ENCODE measurements at places on chromosomes 2 and 18. TPM values are rescaled to one million over a fixed set of nuclear protein-coding genes. Genes with fewer than 3 reads are reported as not detected.
A peak's percentile ranks its signal among the peaks of the same experiment; 100 is the strongest.

DNA sequence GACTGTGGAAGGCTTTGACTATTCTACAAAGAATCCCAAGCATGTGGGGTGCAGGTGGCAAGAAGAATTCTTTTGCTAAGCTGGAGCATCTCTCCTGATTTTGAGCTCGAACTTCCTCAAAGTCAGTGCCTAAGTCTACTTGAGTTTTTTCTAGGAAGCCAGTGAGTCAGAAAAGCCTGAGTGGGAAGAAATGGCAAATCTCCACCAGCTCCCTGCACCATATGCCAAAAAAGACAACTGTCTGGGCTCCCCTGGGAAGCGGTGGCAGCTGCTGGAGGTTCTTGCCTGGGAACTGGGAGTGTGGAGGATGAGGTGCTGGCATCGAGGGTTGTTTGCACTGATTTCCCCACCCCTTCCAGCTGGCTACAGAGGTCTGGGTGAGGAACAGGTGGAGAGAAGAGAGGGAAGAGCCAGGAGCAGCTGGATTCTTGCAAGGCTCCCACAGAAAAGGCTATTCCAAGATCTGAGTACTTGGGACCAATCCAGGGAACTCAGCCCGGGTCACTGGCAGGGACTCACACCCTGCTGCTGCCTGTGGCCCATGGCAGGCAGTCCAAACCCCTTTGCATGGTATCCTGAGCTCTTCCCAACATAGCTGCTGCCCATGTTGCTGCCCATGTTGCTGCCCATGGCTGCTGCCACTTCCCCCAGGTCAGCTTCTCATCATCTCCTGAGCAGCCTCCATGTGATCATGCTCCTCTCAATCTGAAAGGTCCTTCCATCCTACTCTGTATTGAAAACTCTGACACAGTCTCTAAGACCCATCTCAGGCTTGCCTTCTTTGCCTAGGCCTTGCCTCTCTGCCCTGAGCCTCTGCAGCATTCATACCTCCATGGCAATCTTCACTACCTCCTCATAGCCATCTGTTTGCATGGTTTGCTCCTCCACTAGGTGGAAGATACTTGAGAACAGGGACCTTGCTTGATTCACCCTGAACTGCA lies 128.3 kb upstream of the SPATS2L start:
- H3K4me1 ChIP-seq: no peaks in the 10 kb centered on the region
- H3K4me3 ChIP-seq: no peak overlapping the region
- peaks cover 5% of the 10 kb centered on the region for H3K27me3 ChIP-seq
- no peaks in the 10 kb centered on the region for H3K36me3 ChIP-seq

GRCh38 chr2:165818920-165819319 lies 24.9 kb upstream of the GALNT3 start:
- H3K4me3 ChIP-seq: no peak overlapping the region
- no peak for DNase-seq
- H3K36me3 ChIP-seq: no peaks in the 10 kb centered on the region
- no peak overlapping the region for H3K27ac ChIP-seq
- no peaks in the 10 kb centered on the region for H3K4me1 ChIP-seq

- no peaks in the 10 kb centered on the region for H3K27me3 ChIP-seq
- H3K4me1 ChIP-seq: peaks cover 10% of the 10 kb centered on the region
- H3K36me3 ChIP-seq: no peaks in the 10 kb centered on the region
- peak overlapping the region; percentile 88 for H3K27ac ChIP-seq
- peak; percentile 91 for DNase-seq
Measured at GRCh38 chr18:9017167-9017904, 85.2 kb upstream of the NDUFV2 start.

Gene PHLPP1
- 5.0 TPM for total RNA-seq

Gene MSTN
- total RNA-seq: 0.26 TPM

- no peak overlapping the region for H3K27ac ChIP-seq
- H3K36me3 ChIP-seq: no peaks in the 10 kb centered on the region
- DNase-seq: peak; percentile 25
Measured at GRCh38 chr2:20796374-20796791, 26.5 kb downstream of the LDAH start.

DNA sequence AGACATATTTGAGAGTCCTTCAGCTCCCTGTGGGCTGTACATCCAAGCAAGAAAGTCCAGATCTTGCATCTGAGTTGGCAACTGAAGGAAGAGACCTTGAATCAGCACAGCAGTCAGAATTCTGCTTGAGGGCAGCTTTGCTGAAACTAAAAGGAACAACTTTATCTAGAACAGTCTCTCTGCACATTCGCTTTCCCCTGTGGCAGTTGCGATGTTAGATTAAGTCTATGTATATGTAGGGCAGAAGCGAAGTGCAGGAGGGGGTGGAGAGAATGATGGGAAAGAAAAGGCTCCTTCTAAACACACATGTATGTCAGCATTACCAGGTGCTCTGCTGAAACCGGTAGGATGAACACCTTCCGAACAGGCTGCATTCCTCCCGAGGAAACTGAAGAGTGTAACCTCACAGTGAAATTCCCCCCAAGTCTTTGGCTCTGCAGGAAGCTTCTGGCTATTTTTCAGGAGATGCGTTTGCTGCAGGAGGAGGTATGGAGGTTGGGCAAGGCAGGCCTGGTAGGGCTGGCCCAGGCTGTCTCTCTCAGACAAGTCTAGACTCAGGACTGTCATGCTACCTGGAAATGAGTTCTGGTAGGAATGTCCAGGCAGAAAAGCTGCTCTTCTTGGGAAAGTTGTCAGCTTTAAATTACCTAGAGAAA lies 70.0 kb upstream of the ATL2 start:
- peaks cover 20% of the 10 kb centered on the region for H3K27me3 ChIP-seq
- no peaks in the 10 kb centered on the region for H3K4me1 ChIP-seq
- no peak overlapping the region for H3K4me3 ChIP-seq
- no peak for DNase-seq

DNA sequence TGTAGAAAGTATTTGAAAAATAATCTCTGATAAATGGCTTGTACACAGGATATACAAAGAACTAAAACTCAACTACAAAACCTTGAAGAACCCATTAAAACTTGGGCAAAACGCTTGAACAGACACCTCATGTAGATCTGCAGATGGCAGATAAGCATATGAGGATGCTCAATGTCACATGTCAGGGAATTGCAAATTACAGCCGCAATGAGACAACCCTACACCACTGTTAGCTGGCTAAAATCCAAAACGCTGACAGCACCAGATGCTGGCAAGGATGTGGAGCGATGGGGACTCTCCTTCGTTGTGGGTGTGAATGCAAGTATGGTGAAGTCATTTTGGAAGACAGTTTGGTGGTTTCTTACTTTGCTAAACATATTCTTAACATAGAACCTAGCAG lies 53.7 kb downstream of the SNTG2 start:
- H3K27me3 ChIP-seq: no peaks in the 10 kb centered on the region
- no peaks in the 10 kb centered on the region for H3K4me1 ChIP-seq
- H3K27ac ChIP-seq: no peak overlapping the region
- H3K36me3 ChIP-seq: no peaks in the 10 kb centered on the region
- H3K4me3 ChIP-seq: no peak overlapping the region

DNA sequence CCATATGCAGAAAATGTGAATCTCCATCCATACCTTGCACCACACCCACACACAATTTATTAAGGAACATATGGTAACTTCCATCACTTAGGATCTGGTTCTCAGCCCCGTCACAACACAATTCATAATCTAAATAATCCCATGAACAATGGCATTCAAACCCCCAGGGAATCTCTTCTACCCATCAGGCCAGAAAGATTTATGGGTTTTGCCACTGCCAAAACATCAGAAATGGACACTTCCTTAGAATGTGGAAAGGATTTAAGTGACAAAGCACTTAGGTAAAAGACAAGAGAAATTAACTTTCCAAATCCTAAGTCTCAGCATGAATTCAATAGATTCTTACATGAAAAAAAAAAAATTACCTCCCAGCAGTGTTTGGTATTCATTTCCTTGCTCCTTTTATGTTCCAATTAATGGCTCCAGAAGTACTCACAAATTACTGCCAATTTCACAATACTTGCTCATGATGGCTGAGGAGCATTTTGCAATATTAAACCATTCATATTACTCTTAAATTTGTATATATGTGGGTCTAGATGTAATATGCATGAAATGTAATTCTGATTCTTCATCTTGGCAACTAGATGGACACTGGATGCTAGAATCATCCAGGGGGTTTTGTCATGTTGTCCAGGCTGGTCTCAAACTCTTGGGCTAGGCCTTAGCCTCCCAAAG lies 56.5 kb upstream of the TMEM247 start:
- H3K4me3 ChIP-seq: no peak overlapping the region
- no peaks in the 10 kb centered on the region for H3K27me3 ChIP-seq
- no peak for DNase-seq
- H3K4me1 ChIP-seq: no peaks in the 10 kb centered on the region
- H3K27ac ChIP-seq: no peak overlapping the region

- no peaks in the 10 kb centered on the region for H3K4me1 ChIP-seq
- no peak overlapping the region for H3K4me3 ChIP-seq
- no peak overlapping the region for H3K27ac ChIP-seq
- no peaks in the 10 kb centered on the region for H3K27me3 ChIP-seq
- no peak for DNase-seq
Measured at GRCh38 chr2:165576409-165577154, 107.1 kb downstream of the CSRNP3 start.

GRCh38 chr2:151030663-151031230 lies 230.9 kb downstream of the RBM43 start:
- H3K27ac ChIP-seq: no peak overlapping the region
- no peaks in the 10 kb centered on the region for H3K27me3 ChIP-seq
- H3K4me3 ChIP-seq: no peak overlapping the region

- peaks cover 26% of the 10 kb centered on the region for H3K4me1 ChIP-seq
- peak; percentile 72 for DNase-seq
- H3K36me3 ChIP-seq: no peaks in the 10 kb centered on the region
- no peaks in the 10 kb centered on the region for H3K27me3 ChIP-seq
Measured at GRCh38 chr2:160381425-160381951, 112.1 kb downstream of the RBMS1 start.

GRCh38 chr2:224884188-224884587 lies 158.1 kb downstream of the DOCK10 start:
- no peaks in the 10 kb centered on the region for H3K27me3 ChIP-seq
- peaks cover 27% of the 10 kb centered on the region for H3K4me1 ChIP-seq
- no peak overlapping the region for H3K27ac ChIP-seq
- H3K4me3 ChIP-seq: no peak overlapping the region
- H3K36me3 ChIP-seq: no peaks in the 10 kb centered on the region
